ENCODE measurements at places on chromosomes 2 and 18.

DNA sequence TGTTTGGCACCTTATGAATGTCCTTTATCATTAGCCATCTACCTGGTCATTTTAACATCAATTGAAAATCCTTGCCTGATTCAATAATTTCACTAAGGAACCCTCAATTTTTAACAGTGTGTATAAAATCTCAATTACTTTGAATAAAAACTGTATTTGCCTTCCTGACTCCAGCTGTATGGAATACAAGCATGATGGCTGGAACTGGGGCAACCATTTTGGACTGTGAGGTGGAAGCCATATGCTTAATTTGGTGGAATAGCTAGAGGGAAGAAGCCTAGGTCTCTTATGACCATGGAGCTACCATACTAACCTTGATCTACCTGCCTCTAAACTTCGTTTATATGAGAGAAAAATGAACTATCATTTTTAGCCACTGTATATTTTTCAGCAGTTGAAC, 12.5 kb upstream of the RTN4 start:
- DNase-seq = no peak

DNA sequence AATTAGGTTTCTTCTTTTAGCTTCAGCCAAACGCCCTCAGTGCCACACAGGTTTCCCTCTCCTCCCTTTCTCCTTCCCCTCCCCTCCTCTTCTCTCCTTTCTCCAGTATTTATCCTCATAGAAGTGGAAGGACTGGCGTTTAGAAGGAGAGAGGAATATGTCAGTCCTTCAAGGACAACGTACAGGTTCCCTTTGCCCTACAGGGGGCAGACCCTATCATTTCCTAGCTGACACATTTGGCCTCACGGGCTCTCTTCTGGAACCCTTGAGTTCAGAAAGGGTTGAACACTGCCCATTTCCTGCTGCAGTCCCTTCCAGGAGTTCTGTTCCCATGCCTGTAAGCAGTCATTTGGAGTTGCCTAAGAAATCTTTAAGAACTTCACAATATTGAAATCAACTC, 46.1 kb downstream of the CDCA7 start:
- no peak for DNase-seq

GRCh38 chr18:55158570-55158969, 199.3 kb upstream of the CCDC68 start:
- no peak for DNase-seq

GRCh38 chr2:38185012-38185491, 109.1 kb upstream of the CYP1B1 start:
- DNase-seq = no peak

DNA sequence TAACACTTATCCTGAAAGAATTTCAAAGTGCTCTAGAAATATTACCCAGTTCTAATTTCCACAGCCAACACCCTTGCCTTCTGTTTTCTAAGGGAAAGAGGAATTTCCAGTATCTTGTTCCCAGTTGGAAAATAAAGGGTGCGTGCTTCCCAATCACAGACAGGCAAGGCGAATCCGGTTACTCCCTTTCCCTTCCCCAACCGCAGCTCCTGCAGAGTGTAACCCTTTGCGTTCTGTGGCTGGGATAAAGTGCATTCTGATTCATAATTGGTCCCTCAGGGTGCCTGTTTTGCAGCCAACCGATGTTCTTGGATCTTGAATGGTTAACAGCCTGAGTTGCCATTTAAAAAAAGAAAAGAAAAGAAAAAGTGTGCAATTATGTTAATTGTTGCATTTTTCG, 40.6 kb upstream of the PGAP1 start:
- DNase-seq = no peak

DNA sequence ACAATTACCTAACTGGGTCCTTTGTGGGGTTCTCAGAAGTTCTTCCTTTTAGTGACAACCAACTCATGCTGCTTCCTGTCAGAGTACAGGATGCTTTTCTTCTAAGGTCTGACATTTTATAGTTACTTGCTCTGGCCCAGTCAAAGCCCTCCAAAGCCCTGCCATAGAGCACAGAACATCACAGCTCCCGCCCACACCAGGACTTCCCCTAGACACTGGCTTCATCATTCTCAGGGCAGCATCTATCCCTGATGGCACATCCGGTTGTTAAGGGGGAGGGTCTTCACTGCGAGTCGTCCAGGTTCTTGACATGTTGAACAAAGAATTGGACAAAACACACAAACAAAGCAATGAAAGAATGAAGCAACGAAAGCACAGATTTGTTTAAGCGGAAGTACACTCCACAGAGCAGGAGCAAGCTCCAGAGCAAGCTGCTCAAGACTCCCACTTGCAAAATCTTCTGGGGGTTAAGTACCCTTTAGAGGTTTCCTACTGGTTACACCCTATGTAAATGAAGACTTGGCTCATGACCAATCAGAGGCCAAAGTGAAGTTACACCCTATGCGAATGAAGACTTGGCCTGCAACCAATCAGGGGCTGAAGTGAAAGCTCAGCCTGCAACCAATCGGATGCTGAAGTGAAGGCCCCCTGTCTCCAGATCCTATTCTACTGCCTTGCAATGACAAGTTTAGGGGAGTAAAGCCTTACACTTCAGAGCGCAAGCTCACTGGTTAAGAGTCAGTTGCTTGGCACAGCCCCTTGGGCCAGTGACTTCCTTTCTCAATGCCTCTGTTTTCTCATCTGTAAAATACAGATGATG, 79.0 kb downstream of the HDAC4 start:
- no peak for DNase-seq

- DNase-seq = no peak
These were observed 23.7 kb upstream of the MRPL19 start for GRCh38 chr2:75622929-75623328.

GRCh38 chr2:131724019-131724418, 196.3 kb downstream of the CCDC74A start:
- DNase-seq = no peak

GRCh38 chr2:85429924-85430289, 11.4 kb downstream of the SH2D6 start:
- no peak for DNase-seq

- no peak for DNase-seq
These were observed 104.4 kb downstream of the AFF3 start for GRCh38 chr2:100038011-100038410.

DNA sequence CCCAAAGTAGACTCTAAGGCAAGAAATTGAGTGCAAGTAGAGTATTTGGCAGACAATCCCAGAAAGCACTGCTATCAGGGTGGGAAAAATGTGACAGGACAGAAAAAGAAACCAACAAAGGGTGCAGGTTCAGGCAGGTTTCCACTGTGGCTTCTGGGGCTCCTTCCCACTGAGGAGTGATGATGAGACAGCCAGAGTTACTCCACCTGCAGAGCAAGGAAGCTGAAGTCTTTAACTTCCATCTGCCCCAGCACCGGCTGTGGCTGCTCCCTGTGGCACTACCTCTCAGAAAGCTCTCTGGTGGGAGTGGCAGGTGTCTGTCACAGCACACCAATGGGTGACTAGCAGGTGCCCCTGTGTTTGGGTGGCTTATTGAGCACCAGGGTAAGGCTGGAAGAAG, 37.6 kb upstream of the ACKR3 start:
- no peak for DNase-seq

- no peak for DNase-seq
These were observed 92.6 kb downstream of the ZNF385B start for GRCh38 chr2:179768765-179769164.

DNA sequence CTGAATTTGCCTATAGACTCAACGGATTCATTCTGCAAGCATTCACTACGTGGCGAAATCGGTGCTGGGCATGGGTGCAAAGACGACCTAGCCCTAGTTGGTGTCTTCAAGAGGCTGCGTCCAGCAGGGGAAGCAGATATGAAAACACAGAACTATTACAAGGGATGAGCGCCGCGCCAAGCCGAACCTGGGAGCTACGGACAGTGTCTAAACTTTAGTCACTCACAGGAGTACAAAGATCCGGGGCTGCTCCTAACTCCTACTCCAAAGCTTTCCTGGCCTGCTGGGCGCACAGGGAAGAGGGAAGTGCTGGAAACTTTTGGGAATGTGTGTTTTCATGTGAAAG, 732 bp upstream of the ANXA4 start:
- peak; percentile 78 for DNase-seq

DNA sequence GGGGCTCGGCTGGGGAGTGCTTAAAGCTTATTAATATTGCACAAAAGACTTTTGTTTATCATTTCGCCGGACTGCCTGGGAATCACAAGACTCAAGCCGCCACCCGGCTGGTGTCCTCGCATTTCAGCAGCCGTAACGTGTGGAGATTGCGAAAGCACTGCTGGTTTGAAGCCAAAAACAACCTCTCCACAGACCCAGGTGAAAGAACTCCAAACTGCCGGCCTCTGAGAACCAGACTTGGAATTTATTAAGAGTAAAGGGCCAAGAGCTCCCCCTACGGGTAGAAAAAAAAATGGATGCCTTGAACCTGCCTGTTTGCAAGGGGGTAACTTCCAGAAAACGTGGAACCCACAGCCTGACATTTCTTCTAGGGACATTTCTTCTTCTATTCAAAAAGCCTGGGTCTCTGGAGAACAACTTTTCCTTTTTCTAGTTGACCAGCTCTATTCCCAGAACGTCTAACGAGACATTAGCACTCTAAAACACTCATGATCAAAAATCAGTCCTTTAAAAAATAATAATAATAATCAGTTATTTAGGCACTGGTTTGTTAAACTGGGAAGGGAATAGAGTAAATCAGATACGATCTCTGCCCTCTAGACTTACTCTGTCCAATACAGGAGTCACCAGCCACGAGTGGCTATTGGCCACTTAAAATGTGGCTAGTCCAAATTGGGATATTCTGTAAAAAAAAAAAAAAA, 216.3 kb downstream of the C1D start:
- DNase-seq = peak; percentile 75

- no peak for DNase-seq
These were observed 97.9 kb upstream of the NOL4 start for GRCh38 chr18:34322365-34323289.

- no peak for DNase-seq
These were observed 146.1 kb upstream of the ZSWIM2 start for GRCh38 chr2:186995092-186995491.

DNA sequence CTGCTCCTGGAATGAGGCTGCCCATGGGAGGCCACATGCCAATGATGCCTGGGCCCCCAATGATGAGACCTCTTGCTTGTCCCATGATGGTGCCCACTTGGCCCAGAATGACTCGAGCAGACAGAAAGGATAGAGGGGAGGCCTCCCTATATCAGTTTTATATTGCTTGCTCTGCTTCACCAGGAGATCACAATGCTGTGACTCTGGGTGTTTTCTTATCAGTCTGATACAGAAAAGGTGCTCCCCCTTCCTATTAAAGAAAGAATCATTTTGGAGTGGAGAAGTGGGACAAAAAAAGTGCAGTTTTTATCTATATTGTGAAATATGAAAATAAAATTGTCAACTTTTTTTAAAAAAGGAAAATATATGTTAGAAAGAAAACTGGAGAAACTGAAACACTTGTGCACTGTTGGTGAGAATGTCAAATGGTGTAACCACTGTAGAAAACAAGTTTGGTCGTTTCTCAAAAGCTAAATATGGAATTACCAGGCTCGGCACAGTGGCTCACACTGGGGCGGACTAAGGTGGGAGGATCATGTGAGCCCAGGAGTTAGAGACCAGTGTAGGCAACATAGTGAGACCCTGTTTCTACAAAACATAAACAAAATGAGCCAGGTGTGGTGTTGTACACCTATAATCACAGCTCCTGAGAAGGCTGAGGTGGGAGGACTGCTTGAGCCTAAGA, 21.8 kb downstream of the LPIN2 start:
- no peak for DNase-seq

GRCh38 chr2:12605366-12605765, 111.4 kb upstream of the TRIB2 start:
- DNase-seq = no peak

DNA sequence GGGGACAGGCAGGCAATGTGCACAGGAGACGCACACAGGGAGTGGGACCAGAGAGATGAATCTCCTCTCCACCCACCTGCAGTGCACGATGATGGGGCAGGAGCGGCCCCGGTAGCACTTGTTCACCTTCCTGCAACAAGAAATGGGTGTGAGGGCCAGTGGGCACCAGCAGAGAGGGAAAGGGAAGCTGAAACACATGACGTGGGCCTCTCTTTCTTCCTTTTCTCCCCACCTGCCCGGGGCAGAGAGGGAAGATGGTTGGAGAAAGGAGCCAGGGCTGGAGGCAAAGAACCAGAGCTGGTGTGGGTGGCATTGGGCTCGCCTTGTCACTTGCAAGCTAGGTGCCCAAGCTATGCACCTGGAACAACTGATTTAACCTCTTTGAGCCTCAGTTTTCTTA, 12.2 kb downstream of the DNAJB2 start:
- DNase-seq = no peak

- no peak for DNase-seq
These were observed 70.8 kb downstream of the TNP1 start for GRCh38 chr2:216789081-216789480.

DNA sequence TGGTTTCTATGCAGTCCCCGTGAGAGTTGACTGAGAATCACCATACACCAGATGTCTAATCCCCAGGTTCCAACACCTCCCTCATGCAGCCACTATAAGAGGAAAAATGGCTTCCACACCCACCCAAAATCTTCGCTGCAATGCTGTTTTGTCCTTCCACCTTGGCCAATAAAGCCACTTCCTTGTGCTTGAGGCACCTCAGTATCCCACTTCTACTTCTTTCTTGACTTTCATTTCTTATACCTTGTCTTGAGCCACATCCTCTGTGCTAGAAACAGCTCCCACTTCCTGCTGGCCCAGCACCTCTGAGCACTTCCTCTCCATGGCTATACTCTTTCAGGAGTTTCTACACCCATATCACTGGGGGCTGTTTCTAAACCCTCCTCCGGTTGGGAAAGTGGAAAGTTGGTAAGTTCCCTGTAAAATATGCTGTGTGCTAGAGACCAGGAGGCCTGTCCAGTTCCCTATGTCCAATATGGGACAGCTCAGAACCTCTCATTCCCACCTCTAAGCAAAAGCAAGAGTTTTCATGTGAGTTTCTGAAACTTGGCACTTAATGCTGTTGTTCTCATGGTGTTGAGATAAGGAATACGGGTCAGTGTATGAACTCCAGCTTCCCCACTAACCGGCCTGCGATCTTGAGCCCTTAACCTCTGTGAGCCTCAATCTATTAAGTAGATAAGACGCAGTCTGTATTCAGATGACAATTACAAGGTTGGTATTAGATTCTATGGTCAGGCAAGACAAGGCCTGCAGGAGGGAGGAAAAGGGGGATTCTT, 209.1 kb upstream of the ID2 start:
- DNase-seq = no peak

- DNase-seq = no peak
These were observed 1.5 kb downstream of the UCN start for GRCh38 chr2:27306573-27307286.

GRCh38 chr2:10326707-10327594, 24.2 kb downstream of the HPCAL1 start:
- DNase-seq = peak; percentile 67

DNA sequence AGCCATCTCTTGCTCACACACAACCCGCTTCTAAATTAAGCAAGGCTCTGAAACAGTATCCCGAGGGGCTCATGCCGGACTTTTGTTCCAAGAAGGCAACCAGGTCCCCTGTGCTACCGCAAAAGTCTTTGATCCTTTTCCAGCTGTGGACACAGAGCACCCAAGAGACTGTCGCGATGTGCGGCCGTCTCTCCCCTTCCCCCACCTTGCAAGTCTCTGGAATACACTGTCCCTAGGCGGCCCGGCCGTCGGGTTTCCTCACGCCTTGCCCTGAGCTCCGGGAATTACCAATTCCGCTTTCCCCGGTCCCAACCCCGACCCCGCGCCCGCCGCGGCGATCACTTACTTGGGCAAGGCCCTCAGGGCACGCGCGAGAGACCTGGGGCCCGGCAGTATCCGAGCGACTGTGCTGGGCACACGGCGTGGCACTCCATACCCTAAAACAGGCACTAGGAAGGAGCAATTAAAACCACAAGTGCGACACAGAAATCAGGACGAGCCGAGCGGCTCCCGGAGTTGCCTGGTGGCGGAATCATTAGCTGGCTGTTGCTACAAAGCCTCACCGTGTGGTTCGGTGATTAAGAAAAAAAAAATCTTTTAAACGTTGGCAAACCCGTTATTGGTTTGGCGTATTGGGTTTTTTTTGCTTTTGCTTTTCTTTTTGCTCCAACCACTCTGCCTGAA, 2.2 kb upstream of the DLX1 start:
- peak; percentile 77 for DNase-seq
